Activated gamma-delta T cell (primary cell): ENCODE measurements at places on chromosomes 3 and 15.

DNA sequence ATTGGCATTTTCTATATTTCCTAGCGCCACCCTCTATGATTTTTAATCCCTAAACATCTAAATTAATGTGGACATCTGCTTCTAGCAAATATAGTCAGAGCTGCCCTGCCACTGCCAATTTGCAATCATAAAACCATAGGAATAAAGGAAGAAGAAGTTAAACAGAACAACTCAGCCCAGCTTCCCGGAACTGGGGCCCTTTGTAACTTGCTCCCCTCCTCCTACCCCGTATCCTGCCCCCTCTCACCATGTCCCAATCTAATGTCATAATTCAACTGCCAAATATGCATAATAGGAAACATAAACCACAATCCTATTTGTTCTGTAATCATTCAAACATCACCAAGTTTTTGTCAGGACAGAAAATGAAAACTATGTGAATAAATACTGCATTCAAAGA lies 74.4 kb upstream of the ACP3 start:
- DNase-seq, result no peak

- DNase-seq, result no peak
Observed at GRCh38 chr3:66492672-66493071, 8.2 kb downstream of the LRIG1 start.

DNA sequence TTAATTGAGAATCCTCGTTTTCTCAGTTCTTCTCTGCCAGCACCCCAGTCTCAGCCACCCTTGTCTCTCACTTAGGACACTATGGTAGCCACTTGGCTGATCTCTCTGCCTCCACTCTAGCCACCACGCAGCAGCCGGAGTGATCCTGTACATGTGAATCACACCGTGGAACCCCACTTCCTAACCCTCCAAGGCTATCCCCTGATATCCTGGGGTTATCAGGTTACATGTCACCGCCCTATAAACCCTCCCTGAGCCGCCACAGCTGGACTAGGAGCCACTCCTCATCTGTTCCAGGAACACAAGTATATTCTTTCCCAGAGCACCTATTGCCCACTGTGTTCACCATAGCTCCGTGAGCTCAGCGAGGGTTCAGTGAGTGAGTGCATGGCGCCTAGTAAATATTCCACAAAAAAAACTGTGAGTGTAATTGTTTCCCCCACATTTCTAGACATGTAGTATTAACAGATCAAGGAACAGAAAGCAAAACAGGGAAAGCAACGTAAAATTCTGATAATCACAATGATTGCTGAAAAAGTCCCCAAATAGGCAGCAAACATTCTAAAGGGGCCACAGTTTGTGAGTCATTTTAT lies 661 bp upstream of the PARP14 start:
- DNase-seq, result no peak

DNA sequence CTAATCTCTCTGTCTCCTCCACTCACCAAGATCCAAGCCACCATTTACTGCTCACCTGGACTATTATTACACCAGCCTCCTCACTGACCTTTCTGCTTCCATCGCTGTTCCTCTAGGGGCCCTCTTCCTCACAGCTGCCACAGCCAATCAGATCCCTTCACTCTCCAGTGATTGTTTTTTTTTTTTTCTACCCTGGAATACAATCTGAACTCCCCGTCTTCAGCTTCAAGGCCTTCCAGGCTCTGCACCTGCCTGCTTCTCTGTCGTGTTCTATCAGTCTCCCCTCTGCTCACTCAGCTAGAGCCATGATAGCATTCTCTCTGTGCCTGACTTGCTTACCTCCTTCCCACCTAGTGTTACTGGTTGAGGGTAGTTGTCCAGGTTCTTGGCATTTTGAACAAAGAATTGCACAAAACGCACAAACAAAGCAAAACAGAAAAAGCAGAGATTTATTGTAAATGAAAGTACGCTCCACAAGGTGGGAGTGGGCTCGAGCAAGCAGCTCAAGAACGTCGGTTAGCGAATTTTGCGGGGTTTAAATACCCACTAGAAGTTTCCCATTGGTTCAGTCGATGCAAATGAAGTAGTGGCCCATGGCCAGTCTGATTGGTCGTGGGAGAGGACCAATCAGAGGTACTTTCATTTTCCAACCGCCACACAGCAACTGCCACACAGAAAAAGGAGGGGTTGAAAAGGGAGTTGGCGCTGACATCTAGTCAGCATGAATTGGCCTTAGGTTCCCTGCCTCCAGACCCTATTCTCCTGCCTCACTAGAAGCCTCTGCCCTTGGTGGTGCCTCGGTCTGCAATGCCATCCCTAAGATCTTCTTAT lies 188.9 kb downstream of the TLE3 start:
- DNase-seq, result no peak

DNA sequence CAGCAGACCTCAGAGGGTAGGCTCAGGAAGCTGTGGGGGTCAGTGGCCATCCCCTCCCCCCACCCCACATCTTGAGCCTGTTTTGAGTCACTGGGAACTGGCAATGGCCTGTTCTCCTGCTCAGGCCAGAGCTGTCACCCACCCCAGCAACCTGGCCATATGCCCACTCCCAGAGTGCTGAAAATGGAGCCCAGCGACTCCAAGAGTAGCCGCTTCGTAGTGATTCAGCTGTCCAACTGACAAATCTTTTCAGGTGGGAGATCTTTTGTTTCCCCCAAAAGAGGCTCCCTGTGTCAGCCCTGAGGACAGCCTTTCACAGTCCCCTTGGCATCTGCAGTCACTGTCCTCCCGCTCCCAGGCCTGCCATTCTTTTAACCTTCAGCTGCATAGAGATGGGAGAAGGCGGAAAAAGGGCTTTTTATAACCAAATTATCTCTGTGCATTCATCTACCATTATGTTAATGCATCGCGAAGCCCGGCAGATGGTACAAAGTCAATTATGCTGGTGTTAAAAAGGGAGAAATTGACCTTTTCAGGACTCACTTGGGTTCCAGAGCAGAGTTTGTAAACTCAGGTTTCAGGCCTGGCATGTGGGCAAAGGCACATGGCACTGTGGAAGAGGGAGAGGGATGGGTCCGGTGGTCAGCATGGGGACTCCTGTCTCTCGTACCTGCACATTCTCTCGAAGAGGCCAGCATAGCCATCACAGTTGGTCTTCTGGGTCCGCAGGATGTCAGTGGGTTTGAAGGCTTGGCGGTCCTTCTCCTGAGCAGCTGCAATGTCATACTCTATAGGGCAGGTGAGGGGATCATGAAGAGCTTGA lies 32.1 kb downstream of the KY start:
- no peak for DNase-seq

- DNase-seq, result no peak
Observed at GRCh38 chr3:151814588-151814987, 672 bp downstream of the AADAC start.

DNA sequence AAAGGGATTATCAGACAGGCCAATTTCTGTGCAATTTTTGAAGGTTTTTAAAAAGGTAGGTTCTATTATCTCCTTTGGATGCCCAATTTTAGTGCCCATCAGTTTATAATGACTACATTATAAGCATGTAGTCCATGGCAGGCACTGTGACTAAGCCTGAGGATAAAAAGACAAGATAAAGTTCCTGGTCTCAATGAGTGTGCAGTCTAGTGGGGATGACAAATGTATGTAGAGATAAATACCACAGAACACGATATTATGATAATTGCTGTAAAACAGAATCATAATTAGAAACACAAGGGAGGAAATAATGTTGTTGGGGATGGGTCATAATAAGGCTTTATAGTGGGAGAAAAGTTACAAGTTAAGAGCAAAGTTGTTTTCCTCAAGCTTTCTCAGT lies 163.1 kb downstream of the ZNF385D start:
- DNase-seq, result no peak

- DNase-seq, result no peak
Observed at GRCh38 chr3:162738784-162739183, 1242.2 kb downstream of the OTOL1 start.

- DNase-seq, result no peak
Observed at GRCh38 chr15:38540510-38540909, 24.1 kb downstream of the RASGRP1 start.

- no peak for DNase-seq
Observed at GRCh38 chr3:126621627-126622345, 33.1 kb downstream of the TXNRD3 start.

DNA sequence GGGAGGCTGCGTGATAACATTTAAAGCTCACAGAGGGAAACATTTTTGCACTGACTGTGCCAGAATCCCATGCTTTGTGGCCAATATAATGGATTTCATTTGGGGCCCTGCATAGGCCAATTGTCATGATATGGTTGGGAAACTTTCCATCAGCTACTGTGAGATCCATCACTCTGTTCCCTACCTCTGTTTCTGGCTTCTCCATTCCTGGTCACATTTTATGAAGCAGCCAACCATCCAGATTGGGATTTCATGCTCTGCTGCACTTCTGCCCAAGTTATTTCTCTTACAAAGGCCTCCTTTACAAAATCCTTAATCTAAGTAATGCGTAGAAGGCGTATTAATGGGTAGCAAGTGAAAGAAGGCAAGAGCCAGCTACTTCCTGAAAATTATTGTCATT lies 221.1 kb downstream of the LRTM1 start:
- DNase-seq, result no peak

DNA sequence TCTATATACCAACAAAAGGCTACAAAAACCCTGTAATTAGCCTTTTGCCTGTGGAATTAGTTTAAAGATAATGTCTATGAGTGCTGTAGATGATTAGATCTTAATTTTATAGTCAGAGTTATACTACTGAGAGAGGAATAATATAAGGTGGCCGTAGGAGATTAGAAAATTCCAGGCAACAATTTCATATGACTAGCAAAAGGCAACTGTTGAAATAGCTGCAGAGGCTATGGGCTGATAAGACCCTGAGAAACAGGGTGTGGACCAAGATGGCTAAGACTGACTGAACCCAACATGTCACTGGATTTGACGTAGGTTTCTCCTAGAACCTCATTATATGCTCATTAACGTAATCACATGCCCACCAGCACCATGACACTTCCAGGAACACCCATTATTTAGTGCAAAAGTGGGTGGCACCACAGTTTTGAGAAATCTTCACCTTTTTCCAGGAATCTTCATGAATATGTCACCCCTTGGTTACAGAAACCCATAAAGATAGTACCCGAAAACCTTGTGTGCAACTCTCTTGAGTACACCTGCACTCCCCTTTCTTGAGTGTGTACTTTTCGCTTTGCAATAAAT lies 29.1 kb upstream of the SCG3 start:
- no peak for DNase-seq

DNA sequence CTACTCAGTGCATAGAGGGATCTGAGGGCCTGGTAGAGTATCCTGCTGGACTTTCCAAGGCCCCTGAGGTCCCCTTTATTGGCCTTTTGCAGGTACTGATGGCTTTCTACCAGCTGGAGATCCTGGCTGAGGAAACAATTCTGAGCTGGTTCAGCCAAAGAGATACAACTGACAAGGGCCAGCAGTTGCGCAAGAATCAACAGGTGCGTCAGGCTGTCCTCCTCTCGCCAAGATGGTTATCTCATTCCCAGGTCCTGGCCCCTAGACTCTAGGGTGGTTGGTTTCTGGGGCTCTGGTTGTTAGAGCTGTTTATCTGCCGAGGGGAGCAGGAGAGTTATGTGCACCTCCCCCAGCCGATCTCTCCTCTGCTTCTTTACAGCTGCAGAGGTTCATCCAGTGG lies 9.3 kb downstream of the EIF2B5 start:
- DNase-seq, result no peak

DNA sequence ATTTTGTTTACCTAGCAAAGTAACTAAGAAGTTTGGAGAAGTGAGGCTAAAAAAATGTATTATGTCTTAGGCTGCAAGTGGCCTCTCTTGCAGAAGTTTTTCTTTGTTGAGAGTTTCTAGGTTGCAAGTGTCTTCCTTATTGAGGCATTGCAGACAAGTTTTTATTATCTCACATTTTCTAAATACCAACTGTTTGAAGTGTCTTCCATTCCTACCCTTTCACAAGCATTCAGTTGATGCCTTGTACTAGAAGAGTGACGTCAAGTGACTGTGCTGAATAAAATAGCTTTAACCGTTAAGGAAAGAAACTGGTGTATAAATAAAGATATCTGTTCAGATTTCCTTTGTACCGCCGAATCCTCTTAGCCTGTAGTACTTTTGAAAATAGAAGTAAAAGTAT lies 123.3 kb downstream of the ALCAM start:
- no peak for DNase-seq

DNA sequence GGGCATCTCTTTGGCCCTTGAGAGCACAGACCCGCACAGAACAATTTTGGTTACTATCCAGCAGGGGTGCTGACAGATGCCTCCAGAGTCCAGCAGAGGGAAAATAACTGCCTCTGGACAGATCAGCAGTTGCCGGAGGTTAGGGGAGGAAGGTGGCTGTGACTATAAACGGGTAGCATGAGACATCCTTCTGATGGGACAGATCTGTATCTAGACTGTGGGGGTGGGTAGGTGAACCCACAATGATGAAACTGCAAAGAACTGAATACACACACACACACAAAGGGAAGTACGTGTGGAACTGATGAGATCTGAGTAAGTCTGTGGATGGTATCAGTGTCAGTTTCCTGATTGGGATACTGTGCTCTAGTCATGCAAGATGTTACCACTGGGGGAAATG lies 21.2 kb downstream of the ADAMTS7 start:
- no peak for DNase-seq

DNA sequence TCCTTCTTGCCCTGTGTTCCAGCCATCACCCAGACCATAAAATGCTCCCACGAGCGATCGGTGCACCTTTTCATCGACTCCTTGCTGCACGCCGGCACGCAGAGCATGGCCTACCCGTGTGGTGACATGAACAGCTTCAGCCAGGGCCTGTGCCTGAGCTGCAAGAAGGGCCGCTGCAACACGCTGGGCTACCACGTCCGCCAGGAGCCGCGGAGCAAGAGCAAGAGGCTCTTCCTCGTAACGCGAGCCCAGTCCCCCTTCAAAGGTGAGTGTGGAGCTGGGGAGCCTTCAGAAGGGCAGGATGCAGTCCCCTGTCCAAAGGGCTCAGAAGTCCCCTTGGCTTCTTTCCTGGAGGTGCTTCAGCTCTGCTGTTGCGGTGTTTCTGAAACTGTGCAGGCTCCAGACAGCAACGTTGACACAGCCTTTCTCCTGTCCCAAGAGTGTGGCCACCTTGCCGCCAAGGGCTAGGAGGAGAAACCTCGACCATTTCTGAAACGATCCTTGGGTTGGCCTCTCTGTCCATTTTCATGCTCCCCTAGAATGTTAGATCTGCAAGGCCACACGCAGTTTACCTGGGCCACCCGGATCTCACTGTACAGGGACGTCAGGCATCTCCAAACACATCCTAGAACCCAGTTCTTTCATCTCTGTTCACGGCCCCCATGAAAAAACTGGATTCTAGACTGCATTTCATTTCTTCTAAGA lies 116.7 kb downstream of the LIPC start:
- no peak for DNase-seq
